ENCODE measurements at places on chromosomes 5 and 9.
A peak's percentile ranks its signal among the peaks of the same experiment; 100 is the strongest.

DNA sequence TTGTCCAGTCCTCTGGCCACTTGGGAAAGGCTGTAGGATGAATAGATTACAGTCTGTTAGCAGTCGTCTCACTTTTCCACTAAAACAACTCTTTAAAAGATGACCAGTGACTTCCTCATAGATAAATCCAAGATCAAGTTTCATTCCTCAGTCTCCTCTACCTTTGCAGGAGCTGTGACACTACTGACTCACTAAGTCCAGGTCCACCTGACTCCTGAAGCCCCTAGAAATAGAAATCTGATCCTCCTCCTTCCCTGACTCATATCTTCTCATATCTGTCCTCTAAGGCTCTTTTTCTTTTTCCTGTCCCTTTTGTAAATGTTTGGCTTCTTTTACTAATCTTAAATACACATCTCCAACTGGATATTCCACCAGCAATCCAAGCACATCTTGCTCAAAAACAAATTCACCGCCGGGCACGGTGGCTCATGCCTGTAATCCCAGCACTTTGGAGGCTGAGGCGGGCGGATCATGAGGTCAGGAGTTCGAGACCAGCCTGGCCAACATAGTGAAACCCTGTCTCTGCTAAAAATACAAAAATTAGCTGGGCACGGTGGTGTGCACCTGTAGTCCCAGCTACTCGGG, 2.6 kb downstream of the CCDC125 start:
- DNase-seq = no peak

GRCh38 chr9:2227144-2227867, 212.2 kb downstream of the SMARCA2 start:
- no peak for DNase-seq

DNA sequence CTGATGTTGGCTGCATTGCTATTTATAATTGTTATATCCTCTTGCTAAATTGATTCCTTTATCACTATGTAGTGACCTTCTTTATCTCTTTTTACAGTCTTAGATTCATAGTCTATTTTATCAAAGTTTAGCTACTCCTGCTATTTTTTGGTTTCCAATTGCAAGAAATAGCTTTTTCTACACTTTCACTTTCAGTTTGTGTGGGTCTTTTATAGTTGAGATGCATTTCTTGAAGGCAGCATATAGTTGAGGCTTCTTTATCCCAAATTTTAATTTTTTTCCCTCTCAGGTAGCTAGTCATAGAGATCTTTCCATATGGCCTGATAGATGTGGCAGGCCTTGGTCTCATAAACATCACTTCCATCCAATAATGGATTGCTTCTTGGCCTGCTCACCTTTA, 228.5 kb downstream of the COMMD10 start:
- DNase-seq = no peak

GRCh38 chr5:121445511-121445910, 406.2 kb upstream of the FTMT start:
- DNase-seq = no peak

DNA sequence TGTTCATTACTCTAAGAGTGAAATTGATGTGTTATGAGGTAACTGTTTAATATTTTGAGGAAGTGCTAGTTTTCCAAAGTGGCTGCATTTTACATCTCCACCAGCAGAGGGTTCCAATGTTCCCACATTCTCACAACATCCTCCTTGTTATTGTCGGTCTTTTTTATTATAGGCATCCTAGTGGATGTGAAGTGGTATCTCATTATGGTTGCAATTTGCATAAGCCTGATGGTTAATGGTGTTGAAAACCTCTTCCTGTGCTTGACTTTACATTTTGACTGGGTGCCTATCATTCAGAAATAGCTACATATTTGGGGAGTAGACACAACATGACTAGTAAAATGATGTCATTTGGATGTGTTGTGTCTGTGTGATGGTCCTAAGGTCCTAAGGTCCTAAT, 143.6 kb downstream of the MRPS30 start:
- peak; percentile 1 for DNase-seq

GRCh38 chr9:137030538-137031527, 1.1 kb downstream of the FUT7 start:
- no peak for DNase-seq

DNA sequence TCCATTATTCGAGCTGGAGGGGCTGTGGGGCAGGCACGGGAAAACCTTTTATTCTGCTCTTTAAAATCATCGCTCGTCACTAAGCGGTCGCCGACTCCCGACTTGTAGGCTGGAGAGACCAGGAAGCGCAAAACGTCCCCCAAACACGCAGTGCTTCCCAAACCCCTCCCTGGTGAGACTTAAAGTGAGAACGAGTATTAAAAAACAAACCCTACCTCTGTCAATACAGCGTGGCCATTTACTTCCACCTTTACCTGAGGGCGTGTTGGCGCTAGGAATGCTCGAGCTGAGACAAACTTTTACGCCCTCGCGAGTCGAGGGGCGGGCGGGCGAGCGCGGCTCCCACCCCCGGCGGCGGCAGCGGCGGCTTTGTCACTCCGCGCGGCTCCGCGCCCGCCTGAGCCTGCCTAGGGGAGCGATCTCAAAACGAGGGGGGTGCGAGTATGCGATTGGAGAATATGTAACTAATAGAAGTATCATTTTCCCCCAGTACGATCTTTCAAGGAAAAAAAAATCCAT, at the start of gene NR2F1-AS1:
NR2F1-AS1 (minus strand) TSS at position 293 of the 519 bp plus-strand sequence.
- no peak for DNase-seq

GRCh38 chr5:147046281-147046680, 167.7 kb upstream of the PPP2R2B start:
- DNase-seq = no peak

DNA sequence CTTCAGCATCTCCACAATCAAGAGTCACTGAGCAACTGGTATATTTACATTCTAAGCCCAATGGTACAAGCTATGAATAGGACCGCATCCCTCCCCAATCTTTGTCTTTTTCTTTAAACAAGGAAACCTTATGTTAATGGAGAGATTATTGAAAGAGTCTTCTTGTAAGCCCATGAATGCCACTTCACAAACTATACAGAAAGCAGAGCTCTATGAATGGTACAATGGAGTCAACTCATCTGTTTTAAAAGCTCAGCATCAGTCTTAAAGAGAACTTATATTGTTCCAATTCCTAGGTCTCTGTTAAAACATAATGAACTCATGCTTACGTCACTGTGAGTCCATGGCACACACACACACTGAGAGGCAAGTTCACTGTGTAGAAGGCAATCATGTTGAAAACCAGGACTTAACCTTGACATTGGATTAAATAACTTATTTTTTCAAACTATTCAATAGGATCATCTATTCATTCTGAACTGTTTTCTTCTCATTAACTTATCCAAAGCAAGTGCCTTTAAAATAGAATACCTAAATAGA, 4.5 kb downstream of the NREP start:
- DNase-seq = no peak

- DNase-seq = no peak
These were observed 94.4 kb downstream of the GLDC start for GRCh38 chr9:6551136-6551535.

DNA sequence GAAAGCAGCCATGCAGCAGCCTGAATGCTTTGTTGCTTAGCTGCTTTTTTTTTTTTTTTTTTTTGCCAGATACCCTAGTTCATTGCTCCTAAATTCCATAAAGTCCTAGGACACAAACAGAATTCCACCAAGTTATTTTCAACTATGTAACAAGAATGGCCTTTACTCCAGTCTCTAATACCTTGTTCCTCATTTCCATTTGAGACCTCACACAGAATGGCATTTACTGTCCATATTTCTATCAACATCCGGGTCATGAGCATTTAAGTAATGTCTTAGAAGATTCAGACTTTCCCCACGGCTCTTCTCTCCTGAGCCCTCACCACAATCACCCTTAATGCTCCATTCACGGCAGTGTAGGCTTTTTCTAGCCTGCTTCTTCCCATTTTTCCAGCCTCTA, 31.7 kb upstream of the FBXW11 start:
- no peak for DNase-seq

DNA sequence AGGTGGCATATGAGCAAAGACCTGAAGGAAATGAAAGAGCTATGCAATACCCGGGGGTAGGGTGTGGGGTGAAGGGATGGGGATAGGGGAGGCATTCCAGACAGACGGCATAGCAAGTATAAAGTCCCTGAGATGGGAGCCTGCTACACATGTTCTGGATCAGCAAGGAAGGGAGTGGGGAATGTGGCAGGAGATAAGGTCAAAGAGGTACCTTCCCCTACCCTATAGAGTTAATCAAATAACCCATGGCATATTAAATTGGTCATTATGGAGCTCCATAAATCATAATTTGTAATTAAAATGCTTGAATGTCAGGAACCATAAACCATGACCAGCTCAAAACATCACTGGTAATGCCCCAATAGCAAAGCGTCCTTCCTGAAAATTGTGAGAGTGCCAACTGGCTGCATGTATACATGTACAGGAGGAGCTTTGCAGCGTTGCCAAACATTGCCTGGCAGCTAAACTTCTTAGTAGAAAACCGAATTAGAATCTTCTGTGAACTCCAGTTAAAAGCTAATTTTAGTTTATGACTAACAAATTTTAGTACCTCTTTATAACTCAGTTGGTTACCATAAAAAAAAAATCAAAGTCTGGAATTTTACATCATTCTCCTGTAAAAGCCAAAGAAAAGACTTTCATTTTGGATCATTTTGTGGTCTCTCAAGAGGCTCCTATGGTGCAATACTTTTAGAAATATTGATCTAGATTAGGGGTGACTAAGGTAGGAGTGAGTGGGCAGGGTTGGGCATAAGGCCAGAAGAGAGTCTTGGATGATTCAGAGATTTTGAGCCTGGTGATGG, 4.7 kb downstream of the DNAI1 start:
- DNase-seq = peak; percentile 20

DNA sequence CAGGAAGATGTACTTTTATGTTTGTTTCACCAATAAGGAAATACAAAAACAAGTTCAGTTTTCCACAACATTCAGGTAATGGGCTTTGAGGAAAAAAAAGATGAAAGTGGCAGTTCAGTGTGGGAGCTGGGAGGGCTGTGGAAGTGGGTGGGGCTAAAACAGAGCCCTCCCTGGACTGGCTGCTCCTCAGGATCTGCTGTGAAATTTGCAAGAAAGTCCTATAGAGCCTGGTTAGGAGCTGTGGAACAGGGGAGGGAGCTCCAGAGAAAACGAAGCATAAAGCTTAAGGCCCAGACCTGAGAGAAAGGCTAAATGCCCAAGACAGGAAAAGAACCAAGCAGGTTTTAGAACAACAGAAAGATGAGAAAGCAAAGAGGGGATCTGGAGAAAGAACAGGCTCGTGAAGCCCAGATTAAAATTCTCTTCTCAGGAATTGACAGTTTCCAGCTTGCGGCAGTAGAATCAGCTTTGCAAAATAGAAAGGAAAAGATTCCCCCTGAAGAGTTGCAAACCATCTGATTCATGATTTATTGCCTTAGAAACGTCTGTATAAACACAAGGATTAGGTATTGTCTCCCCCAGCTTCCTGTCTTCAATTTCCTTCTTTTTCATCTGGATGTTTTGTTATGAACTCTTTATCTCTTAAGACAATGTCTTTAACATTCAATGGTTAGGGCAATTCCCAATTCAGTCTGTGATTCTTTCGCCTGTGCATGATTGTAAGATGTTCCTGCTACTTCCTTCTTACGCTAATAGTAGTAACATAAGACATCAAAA, 26.3 kb upstream of the CRHBP start:
- DNase-seq = no peak

- no peak for DNase-seq
These were observed 74.2 kb upstream of the FBXL7 start for GRCh38 chr5:15425766-15426165.

DNA sequence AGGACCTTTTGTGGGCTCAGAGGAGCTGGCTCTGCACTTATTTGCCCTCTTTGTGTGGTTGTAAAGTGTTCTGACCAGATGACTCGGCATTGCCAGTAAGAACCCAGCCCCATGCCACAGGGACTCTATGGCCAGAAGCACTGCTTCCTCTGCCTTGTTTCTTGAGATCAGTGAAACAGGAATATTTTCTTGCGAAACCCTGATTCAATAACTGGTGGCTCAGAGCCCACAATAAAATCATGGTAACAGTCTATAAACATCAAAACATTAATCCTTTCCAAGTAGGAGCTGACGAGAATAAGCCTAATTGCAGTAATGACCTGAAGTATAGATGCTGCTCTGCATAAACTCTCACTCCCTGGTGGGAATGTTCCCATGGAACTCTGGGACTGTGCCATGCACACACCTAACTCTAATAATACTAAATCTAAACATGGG, 344.3 kb downstream of the ZNF608 start:
- no peak for DNase-seq

- no peak for DNase-seq
These were observed 667 bp downstream of the FBXO10 start for GRCh38 chr9:37575511-37575914.

- peak; percentile 50 for DNase-seq
These were observed 104.9 kb upstream of the RUSC2 start for GRCh38 chr9:35385042-35385441.

DNA sequence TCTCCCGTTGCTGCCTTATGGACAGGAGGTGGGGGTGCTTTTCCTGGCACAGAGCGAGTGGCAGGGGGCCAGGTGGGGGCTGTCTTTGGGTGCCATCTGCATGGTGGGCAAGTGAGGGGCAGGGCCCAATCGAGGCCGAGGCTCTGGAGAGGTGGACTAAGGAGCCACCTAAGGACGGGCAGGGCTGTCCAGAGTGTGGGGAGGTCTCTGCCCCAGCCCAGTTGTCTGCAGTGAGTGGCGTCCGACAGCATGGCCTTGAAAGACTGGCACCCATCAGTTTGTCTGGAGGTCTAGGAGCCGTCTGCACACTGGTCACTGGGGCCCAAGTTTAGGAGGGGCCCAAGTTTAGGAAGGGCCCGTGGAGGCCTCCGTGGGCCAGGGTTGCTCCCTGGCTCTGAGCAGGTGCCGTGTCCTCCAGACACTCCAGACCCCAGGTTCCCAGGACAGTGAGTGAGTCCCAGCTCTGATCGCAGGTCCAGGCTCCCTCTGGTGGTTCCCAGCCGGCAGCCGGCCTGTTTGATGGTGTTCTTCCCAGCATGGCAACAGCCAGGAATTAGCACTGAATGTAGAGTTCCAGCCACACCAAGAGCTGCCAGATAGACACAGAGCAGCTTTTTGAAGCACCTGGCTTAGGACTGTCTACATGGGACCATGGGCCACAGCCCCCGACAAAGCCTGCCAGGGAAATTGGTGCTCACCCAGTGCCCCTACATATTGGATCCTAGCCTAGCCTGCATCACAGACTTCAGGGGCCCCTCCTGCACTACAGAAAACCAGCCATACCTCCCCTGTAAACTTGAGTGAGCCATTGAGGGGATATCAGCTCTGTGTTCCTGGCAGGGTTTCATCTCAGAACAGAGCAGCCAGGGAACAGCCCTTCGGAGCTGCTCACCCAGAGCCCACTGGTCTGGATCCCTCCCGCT, 120.9 kb downstream of the WNK2 start:
- peak; percentile 89 for DNase-seq

GRCh38 chr5:90889325-90889600, 330.7 kb downstream of the ADGRV1 start:
- DNase-seq = no peak

GRCh38 chr9:68429631-68430030, 73.2 kb downstream of the PGM5 start:
- DNase-seq = no peak

GRCh38 chr9:105291422-105291859, 47.0 kb downstream of the SLC44A1 start:
- no peak for DNase-seq
